ENCODE measurements at places on chromosomes 4 and X.

- no peak for DNase-seq
These were observed 7.4 kb downstream of the ARHGAP10 start for GRCh38 chr4:147739239-147739823.

- DNase-seq, result no peak
These were observed 76.2 kb downstream of the ELOVL6 start for GRCh38 chr4:110122201-110122600.

GRCh38 chrX:149286940-149287349 lies 218.2 kb downstream of the IDS start:
- DNase-seq, result peak; percentile 31

- DNase-seq, result peak; percentile 22
These were observed 161.1 kb downstream of the FBXW7 start for GRCh38 chr4:152374606-152375285.

- peak; percentile 90 for DNase-seq
These were observed 277.4 kb upstream of the GATB start for GRCh38 chr4:152038238-152038637.

GRCh38 chrX:40864972-40865371 lies 129.6 kb upstream of the MED14 start:
- DNase-seq, result peak; percentile 89

- no peak for DNase-seq
These were observed 28.0 kb downstream of the PPP2R3B start for GRCh38 chrX:358651-359143.

DNA sequence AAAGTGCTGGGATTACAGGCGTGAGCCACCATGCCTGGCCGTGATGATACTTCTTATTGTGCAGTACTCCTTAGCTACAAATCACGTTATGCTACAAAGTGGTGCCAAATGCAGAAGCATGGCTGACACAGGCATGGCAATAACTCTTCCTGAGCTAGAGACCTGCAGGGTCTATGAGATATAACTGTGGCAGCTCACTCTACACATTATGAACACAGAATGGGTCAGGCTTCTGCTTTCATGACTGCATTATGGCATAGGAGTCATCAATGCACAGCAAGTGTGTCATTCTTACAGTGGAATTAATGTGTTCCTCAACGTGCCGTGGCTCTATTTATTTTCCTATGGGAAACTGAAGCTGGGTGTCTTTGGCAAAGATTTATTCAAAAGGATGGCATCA lies 64.5 kb downstream of the UGT8 start:
- no peak for DNase-seq

GRCh38 chrX:5397409-5397808 lies 831.3 kb downstream of the NLGN4X start:
- no peak for DNase-seq

- DNase-seq, result no peak
These were observed 55.7 kb upstream of the GYPE start for GRCh38 chr4:143961075-143961474.

DNA sequence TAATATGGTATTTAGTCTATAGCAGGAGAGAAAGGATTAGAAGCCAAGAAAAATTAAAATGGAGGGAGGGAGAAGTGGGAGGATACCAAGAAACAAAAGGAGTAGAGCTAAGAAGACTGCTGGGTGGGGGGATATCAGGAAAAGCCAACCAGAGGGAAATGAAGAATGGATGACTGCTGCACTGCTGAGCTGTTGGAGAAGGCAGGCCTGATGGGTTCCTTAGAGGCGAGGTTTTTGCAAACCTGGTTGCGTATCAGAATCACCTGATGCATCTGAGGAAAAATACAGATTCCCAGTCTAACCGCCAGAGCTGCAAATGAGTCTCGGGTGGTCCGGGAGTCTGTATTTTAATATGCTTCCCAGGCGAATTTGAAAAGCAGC lies 1.5 kb downstream of the PGRMC1 start:
- no peak for DNase-seq

DNA sequence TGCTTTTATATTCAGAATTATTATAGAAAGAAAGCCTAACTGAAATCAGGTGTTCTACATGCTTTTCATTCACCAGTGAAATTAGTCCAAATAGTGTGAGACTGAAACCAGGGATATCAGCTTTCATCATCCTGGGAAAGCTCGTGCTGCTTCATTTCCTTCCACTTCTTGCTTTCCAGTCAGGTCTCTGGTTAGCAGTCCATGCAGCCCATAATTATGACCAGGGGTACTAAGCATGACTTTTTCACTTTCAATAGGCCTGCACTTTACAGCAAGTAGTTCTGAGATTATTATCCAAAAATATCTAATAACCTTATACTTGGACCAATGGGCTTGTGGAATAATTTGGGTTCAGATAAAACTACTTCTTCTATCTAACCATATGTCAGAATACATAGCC lies 673.2 kb upstream of the MAGEB2 start:
- DNase-seq, result no peak

- no peak for DNase-seq
These were observed 104.1 kb downstream of the INPP4B start for GRCh38 chr4:142741995-142742394.

DNA sequence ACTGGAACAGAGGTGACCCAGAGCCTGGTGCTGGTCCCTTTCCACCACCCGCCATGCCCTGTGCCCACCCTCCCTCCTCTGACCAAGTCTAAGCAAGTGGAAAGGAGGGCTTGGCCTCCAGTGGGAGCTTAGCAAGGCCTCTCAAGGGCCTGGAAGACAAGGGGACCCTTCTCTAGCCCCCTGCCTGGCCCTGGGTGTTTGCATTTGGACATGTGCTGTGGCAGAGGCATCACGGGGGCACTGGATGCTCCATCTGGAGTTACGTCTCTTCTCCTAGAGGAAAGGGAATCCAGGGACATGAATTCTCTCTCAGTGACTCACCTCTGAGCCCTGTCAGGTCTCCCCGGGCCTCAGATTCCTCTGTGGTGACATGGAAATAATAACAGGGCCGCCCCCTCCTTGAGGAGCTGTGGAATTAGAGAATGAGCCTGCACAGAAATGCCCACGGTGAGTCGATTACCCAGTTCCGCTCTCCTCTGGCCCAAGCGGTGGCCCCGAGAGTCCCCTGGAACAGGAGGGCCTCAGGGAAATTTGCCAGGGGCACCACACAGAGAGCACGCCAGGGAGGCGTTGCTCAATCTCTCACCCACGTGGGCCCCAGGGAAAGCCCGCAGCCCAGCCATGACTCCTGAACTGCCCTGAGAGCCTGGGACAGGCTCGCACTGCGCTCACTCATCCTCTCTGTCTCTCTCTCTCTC lies 189.6 kb downstream of the BCOR start:
- DNase-seq, result peak; percentile 95

- DNase-seq, result peak; percentile 100
These were observed 293.1 kb downstream of the CAMK2D start for GRCh38 chr4:113468165-113469022.

- DNase-seq, result no peak
These were observed 5.5 kb upstream of the MMAA start for GRCh38 chr4:145613566-145614232.

DNA sequence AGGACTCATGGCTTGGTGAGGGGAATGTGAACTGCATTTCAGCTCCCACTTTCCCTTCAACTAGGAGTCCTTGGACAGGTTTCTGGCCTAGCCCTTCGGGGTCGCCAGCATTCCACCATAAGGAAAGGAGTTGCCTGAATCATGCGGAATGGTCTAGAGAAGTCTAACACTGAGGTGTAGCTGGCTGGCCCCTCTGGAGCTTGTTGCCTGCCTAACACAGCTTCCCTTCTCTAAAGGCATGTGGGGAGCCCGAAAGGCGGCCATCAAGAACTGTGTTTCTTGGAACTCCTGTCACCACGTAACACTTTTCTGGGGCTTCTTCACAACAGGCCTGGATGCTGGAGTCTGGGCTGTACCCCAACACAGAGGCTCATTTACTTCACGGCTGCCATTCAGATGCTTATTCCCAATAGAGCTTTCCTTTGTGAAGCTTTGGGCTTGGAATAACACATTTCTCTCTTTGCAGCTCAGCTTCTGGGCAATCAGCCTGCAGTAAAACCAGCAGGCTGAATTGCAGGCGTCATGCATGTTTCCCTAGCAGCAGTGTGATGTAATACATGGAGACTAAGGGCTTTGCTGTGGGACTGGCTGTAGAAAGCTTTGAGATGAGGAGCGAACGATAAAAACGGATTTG lies 5.4 kb downstream of the GABRQ start:
- no peak for DNase-seq

- DNase-seq, result peak; percentile 92
These were observed 40.6 kb downstream of the ARHGAP10 start for GRCh38 chr4:147772459-147772969.

- peak; percentile 97 for DNase-seq
These were observed 20.5 kb downstream of the ARSJ start for GRCh38 chr4:113958766-113959538.

DNA sequence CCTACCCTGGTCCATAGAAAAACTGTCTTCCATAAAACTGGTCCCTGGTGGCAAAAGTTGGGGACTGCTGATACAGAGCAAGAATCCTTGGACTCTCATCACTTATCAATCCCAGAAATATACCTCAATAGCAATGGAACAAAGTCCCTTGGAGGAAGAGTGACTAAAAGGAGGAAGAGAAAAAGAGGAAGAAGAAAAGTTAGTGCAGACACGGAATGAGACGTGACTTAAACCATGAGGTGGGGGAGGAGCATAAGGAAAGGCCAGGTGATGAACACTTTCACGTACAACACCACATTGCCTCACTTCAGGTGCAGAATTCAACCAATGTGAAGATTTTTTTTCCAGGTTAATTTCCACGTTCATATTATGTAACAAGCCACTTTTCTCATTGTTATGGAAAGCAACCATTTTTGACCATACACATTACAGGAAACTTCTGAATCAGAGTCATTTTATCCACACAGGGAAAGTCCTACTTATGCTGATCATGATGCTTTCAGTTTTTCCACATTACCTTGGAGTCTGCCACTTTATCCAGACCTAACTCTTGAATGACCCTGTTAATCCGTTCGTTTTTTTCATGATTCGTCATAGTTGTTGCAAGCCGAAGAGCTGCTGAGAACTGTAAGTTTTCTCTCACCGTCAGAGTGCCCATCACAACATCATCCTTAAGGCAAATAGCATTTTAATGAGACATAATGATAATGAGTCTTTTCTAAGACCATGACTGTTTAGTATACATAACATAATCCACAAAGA lies 27.7 kb downstream of the ABCG2 start:
- no peak for DNase-seq

DNA sequence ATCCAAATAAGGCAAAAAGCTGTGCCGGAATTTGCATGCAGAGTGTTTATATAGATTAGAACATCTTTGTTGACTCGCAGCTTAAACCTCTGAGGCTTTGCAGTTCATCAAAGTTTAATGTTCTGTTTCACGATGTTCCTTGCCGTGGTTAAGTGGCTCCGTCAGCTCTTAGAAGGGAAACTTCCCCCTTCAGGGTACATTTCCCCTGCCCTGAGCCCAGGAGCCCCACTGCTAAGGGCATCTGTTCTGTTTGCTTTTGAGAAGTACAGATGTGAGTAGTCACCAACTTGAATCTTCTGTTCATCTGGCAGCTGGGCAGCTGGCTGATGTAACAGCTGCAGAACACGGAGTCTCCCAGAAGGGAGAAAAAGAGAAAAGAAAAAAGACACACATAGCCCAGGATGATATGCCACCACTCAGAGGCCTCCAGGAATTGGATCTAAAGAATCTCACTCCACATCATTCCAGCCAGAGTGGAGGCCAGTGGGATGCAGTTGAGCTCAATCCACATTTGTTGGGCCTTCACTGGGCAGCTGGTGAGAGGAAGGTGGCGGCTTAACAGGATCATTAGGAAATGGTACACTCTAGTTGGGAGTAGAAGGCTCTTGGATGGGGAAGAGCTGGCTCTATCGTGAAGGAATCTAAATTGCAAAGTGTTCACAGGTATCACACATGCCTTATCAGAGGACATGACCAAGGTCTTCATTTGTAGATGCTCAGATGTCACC lies 178.7 kb upstream of the RBPJ start:
- peak; percentile 83 for DNase-seq

- no peak for DNase-seq
These were observed 22.2 kb downstream of the GPAT3 start for GRCh38 chr4:83558059-83558653.

GRCh38 chr4:112951362-112952312 lies 97.8 kb upstream of the ANK2 start:
- peak; percentile 10 for DNase-seq
